Activated naive CD4-positive, alpha-beta T cell (primary cell): ENCODE measurements at places on chromosomes 11 and 22.

DNA sequence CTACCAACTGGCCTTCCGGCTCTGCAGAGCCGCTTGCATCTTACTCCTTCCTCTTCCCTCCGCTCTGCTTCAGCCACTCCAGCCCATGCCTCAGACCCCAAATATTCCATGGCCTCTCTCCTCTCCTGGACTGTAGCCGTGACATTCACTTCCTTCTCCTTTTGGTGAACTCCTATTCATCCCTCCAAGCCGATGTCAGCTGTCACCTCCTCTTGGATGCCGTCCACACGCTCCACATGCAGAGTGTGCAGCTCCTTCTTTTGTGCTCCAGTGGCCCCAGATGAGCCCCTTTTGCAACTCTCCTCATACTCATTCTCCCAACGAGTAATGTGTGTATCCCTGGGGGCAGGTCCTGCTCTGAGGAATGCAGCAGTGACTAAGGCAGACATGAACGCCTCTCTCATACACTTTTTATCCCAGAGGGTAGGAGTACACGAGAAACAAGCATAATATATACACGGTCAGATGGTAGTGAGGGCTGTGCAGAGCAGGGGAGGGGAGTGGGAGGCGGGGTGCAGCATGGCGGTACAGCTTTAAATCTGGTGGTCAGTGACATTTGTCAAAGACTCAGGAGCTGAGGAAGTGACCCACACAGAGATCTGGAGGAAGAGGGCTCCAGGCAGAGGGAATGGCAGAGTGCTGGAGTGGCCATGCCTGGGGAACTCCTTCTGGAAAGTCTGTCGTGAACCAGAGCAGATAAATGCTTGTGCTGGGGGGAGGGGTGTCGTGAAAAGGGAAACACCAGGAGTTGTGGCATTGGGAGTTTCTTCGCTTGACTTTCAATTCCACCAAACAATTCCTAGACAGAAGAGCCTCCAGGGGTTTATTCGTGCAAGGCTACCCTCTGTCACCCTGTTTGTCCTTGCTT, 83.8 kb upstream of the ATXN10 start:
- no peak for DNase-seq

- DNase-seq, result no peak
Measured at GRCh38 chr11:126890561-126890960, 110.0 kb downstream of the KIRREL3 start.

DNA sequence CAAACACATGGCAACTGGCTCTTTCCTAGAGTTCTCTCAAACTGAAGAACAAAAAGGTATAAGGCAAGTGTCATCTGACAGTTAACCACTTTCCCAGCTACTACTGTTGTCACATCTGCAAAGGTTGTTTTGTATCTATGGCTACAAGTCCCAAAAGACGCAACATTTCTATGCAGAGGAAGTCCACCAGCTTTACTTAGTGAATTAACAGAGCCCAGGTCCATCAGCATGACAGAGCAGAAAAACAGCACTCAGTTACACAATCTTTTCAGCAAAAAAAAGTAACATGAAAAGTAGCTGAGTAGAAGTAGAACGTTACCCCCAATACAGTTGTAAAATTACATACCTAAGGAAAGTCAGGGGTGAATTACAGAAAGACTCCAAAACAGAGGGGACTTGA, 12.1 kb downstream of the CPSF7 start:
- no peak for DNase-seq

DNA sequence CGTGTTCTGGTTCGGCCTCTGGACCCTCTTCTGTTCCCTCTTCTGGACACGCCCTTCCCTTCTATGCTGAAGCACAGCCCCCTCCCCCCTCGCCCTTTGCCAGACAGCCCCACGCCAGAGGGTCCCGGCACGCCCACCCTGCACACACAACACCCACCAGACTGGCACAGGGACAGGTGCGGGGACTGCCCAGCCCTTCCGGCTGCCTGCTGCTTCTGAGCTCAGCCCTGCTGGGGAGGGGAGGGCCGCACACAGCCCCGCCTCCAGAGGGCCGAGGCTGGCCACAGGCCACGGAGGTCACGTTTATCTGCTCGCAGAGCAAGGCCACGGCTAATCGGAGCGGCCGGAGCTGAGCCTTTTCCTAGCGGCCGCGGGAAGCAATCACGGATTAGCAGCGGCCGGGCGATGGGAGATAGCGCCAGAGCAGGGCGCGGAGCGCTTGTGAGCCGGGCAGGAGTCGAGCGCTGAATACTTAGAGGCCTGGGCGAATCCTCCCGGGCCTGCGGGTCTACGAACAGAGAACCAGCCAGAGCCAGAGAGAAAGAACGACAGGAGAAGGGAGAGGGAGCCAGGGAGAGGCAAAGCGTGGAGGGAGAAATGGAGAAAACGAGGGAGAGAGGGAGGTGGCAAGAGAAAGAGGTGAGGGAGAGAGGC, 21.5 kb downstream of the OTUB1 start:
- DNase-seq, result no peak

DNA sequence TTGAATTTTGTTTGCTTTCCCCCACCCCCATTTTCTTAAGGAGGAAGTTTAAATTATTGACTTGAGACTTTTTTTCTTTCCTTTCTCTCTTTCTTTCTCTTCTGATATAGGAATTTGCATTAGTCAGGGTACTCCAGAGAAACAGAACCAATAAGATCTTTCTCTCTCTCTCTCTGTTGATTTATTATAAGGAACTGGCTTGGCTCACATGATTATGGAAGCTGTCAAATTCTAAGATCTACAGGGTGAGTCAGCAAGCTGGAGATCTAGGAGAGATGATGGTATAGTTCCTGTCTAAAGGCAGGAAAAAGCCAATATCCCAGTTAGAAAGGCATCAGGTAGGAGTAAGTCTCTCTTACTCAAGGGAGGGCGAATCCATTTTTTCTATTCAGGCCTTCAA, 64.0 kb downstream of the CCDC81 start:
- no peak for DNase-seq

DNA sequence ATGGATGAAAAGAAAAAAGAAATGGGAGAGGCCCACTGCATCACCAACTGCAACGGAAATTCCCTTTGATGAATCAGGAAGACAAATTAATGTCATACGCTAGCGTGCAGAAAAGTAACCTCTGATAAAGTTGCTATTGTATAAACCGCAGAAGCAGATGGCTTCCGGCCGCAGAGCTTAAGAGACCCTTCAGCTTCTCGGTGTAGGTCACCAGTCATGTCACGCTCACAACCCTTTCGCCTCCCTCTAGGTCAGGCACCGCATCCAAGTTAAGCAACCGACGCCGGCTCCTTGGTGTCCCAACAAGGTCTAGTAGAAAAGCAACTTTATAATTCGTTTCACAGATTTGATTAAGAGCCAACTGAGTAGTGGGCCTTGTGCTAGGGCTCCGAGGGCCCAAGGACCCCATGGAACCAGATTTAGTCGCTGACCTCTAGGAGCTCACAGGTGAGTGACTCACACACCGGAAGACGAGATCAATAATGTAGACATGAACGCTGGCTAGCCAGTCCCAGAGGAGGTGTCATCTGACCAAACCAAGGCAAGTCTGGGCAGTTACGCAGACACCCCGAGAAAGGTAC, 1.2 kb upstream of the ZFP91 start:
- peak; percentile 70 for DNase-seq

- no peak for DNase-seq
Measured at GRCh38 chr11:44711113-44711786, 15.5 kb upstream of the TSPAN18 start.

- DNase-seq, result no peak
Measured at GRCh38 chr11:118528511-118528910, 1.2 kb downstream of the TTC36 start.

DNA sequence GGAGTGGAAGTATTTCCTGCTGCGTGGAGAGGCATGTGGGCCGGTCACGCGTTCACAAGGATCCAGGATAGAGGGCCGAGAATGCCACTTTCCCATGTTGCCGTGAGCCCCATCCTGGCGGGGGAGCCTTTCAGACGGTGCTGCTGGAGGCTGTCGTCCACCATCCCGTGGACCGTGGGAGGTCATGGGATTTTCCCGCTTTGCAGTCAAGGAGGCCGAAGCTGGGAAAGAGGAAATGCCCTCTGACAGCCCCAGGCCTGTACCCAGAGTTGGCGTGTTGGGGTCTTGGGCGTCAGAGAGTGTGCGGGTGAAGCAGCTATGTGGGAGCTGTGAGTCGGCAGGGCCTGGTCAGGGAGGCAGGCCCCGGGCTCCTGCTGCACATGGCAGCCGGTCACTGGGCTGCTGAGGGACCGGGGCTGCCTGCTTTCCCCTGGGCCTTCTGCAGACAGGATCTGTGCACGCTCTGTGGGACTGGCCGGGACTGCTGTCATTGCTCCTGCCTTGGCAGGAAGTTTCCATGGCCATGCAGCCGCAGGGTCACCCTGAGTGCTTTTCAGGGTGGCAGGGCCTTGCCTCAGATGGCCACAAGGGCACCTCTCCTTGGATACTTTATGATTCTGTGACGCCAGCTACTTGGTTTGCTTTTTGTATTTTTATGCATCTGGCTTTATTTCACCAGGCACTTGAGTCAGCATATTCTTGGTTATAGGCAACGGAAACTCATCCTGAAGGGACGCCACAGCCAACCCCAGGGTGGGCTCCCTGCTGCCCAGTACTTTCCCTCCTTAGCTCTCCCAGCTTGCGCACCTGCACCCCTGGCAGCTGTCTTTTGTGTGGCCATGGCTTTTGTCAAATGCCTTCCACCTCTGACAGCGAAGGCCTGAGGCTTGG, 52.4 kb downstream of the AP2A2 start:
- no peak for DNase-seq

DNA sequence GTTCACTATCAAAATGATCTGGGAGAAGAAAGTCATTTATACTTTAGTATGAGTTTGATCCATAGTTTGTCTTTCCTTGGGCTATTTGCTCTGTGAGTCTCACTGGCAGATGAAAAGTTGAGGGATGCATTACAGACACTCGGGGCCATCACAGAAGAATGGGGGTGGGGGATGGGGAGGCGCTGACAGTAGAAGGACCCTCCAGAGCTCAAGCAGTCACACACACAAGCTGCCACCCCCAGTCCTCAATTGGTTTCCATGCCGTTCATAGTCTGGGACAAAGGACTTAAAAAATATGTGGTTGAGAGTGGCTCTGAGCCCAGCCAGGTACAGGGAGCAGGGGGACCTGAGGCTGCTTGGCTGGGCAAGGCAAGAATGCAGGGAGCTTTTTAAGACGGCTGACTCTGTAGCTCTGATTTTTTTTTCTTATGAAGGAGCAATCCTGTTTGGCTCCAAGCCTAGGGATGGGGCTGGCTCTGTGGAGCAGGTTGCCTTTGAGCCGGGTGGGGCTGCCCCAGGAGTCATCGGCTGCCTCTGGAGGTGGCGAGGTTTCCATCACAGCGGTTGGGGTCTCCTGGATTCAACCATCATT, 13.3 kb upstream of the ANO1 start:
- no peak for DNase-seq

- no peak for DNase-seq
Measured at GRCh38 chr11:61066645-61067044, 35.6 kb upstream of the CD5 start.

DNA sequence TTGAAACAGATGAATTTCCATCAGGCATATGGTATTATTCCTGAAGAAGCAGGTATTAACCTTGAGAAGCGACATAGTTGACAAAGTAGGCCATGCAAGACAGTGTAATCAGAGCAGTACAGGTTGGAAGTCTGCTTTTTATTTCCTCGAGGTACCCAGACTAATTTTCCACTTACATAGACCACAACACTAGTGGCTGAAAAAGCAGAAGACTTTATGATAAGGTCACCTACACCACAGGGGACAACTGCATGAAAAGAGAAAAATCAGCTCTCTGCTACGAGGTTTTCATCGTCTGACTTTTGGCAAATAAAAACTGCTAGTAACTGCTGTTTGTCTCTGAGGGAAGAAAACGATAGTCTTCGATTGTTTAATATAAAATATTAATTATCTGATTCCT, 77.5 kb downstream of the CNTN5 start:
- no peak for DNase-seq

- DNase-seq, result no peak
Measured at GRCh38 chr11:128790196-128790595, 76.9 kb downstream of the KCNJ1 start.

DNA sequence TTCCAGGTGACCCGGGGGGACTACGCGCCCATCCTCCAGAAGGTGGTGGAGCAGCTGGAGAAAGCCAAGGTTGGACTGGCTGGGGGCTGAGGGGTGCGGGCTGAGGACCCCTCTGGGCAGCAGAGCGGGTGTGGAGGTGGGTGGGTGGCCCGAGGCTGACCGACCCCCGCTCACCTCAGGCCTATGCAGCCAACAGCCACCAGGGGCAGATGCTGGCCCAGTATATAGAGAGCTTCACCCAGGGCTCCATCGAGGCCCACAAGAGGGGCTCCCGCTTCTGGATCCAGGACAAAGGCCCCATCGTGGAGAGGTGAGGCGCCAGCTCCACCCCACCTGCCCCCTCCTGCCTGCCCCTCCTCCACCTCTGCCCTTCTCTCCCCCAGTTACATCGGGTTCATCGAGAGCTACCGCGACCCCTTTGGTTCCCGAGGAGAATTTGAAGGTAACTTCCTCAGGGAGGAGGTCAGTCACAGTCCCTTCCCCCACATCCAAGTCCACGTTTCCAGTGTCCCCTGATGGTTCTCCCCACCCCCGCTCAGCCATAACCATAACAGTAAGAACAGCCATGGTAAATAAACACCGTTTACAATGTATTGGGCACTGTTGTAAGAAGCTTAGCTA, 11.2 kb downstream of the DPP3 start:
- DNase-seq, result no peak

DNA sequence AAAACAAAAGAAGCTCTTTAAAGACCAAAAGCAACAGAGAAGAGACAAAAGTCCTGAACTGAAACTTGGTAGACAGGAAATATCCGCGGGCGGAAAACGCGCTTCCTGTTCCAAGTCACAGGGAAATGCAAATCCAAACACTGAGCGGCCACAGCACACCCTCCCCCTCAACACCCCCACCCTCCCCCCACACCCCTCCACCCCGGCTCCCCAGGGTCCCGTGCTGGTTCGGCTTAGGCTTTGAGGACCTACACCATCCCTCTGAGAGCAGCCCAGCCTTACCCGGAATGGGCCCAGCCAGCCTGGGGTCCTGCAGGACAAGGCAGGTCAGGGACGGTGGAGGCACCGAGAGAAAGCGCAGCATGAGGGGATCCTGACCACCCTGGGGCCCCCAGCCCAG, 160.4 kb downstream of the BRD1 start:
- DNase-seq, result no peak

DNA sequence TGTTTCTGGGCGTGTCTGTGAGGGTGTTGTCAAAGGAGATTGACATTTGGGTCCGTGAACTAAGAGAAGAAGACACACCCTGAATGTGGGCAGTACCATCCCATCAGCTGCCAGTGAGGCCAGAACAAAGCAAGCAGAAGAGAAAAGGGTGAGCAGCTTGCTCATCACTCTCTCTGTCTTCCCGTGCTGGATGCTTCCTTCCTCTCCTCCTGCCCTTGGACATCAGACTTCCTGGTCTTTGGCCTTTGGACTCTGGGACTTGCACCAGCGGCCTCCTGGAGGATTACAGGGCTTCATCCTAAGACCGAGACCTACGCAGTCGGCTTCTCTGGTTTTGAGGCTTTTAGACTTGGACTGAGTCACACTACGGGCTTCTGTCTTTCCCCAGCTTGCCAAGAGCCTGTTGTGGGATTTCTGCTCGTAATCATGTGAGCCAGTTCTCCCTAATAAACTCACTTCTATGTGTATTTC, 18.8 kb downstream of the APOL2 start:
- no peak for DNase-seq

- DNase-seq, result no peak
Measured at GRCh38 chr11:2380807-2381350, 3.8 kb downstream of the CD81 start.

GRCh38 chr22:19986410-19987341, 29.9 kb downstream of the ARVCF start:
- DNase-seq, result no peak

- DNase-seq, result no peak
Measured at GRCh38 chr11:113313601-113314000, 782 bp upstream of the TTC12 start.
